A375 (cell line): ENCODE measurements at places on chromosomes 16 and 17. TPM values are rescaled to one million over a fixed set of nuclear protein-coding genes. Genes with fewer than 3 reads are reported as not detected.

The ORAI3 gene
- total RNA-seq, result 19.8 and 21.6 TPM in 2 replicates

The PLEKHH3 gene
- 20.7 and 31.9 TPM in 2 replicates for total RNA-seq

The DUSP14 gene
- 106 and 117 TPM in 2 replicates for total RNA-seq

The BCO1 gene
- total RNA-seq, result 0.37 TPM in 1 of 2 replicates, not detected in the other

The FOXC2 gene
- total RNA-seq, result 6.9 and 9.2 TPM in 2 replicates

The CCDC200 gene
- 0.23 TPM in 1 of 2 replicates, not detected in the other for total RNA-seq

The TNFRSF12A gene
- 716 and 822 TPM in 2 replicates for total RNA-seq

The CYGB gene
- total RNA-seq, result 2.4 TPM in 1 of 2 replicates, not detected in the other
